Tibial nerve (tissue), 4 donors: ENCODE measurements at places on chromosomes 1 and 21.

GRCh38 chr1:200535605-200536004 is 84.9 kb downstream of the KIF14 start:
- DNase-seq: no peak

DNA sequence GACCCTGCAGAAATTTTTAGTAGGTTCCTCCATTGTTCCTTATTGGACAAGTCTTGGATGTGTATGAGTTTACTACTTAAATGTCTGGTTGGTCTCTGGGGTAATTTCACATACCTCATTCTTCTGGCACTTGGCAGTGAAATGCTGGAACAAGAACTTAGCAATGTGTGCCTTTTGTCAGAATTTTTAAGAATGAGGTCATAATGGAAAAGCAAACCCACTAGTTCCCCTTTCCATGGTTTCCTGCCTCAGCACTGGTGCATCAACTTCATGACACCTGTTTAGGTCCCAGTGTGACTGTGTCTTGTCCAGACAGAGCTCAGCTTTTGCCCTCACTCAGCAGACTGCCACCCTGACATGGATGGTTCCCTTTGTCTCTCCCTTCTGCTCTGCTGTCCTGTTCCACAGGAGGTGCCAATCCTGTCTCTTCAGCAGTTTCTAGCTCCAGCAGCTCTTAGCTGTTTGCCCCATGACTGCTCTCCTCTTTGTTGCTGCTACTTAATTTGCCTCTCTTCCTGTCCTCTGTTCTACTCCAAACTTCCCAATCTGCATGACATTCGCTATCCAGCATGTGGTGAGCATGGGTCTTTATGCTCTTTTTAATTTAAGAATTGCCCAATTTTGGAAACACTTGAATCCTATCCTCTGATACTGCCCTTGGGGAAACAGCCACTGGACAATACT is 135.6 kb downstream of the CYYR1 start:
- DNase-seq: no peak

GRCh38 chr1:155968670-155969069 is 9.7 kb downstream of the ARHGEF2 start:
- DNase-seq: no peak

DNA sequence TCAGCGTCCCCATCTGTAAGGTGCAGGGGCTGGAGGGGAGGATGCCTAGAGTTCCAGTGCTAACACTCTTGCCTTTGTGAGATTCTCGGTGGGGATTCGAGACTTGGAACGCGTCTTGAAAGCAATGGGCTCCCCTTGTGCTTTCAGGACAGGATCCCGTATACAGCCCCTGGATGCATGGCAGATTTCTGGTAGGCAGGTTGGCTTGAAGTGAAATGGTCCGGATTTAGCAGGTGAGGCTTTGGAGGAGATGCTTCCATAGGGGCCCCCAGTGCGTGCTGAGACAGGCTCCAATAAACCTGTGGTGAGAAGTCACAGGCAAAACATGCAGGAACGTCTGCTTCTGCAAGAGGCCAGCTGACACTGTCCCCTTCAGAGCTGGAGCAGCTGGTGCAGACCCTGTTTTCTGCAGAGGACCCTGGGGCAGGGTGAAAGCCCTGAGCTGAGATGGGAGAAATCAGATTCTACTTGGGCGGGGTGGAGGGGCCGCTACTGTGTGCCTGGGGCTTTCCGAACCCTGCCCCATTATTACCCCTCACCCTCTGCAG is 270.4 kb downstream of the PTPRU start:
- no peak for DNase-seq
